Breast epithelium (tissue), 4 donors: ENCODE measurements at places on chromosomes 7 and 10. TPM values are rescaled to one million over a fixed set of nuclear protein-coding genes. Genes with fewer than 3 reads are reported as not detected.

TCAF2 gene
- 2.2 TPM for total RNA-seq

PLCE1 gene
- total RNA-seq = 14.1 TPM

C10orf90 gene
- total RNA-seq = 30.4 TPM

NRCAM gene
- 62.4 TPM for total RNA-seq

CD36 gene
- 240 TPM for total RNA-seq

- DNase-seq = no peak
These were observed 16.0 kb downstream of the PPP1R9A start for GRCh38 chr7:94923412-94923811.

GRCh38 chr7:24778543-24779282 lies 21.4 kb upstream of the GSDME start:
- DNase-seq = no peak

- no peak for DNase-seq
These were observed 337.6 kb upstream of the CHRM2 start for GRCh38 chr7:136530831-136531230.

- DNase-seq = no peak
These were observed 56.7 kb downstream of the EGFR start for GRCh38 chr7:55075464-55076021.

DNA sequence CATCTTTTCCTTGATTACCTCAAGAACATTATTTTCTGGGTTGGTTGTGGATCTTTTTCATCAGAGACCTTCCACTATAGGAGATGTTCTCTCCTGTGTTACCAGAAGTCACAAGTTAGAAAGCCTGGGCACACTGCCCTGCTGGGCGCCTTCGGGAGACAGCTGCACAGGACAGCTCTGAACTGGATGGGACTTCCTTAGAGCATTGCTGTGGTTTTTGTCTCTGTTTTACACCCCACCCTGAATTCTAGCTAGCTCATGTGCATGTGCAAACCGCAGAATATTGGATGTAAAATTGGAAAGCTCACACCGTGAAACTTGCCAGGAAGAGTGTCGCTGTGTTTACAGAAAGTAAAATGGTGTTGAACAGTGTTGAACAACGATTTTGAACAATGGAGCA lies 54.4 kb upstream of the SEC61G start:
- peak; percentile 26 for DNase-seq

DNA sequence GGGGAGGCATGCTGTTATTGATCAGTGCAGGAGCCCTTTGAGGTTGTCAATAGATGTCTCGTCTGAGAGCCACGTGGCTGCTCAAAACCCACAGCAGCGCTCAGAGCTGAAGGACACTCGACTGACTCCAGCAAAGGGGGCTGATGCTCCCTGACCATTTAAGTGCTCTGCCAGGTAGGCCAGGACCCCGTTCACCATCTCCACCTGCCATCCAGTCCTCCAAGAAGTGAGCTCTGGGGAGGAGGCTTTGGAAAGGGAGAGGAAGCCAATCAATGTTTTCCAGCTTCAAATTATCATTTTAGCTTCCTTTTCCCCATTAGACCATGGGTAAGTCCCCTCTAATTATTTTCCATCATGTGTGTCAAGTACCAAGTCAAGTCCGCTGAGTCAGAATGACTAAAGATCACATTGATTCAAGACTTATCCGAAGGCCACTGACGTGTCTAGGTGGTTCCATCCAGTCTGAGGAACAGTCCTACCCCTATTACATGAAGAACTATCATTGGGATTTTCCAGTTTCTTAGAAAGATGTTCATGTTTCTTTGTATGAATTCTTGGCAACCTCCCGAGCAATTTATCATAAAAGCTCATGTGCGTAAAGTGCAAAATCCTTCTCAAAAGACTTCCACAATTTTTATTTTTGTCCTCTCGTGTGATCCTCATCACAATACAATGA lies 302.6 kb upstream of the LYZL1 start:
- no peak for DNase-seq

DNA sequence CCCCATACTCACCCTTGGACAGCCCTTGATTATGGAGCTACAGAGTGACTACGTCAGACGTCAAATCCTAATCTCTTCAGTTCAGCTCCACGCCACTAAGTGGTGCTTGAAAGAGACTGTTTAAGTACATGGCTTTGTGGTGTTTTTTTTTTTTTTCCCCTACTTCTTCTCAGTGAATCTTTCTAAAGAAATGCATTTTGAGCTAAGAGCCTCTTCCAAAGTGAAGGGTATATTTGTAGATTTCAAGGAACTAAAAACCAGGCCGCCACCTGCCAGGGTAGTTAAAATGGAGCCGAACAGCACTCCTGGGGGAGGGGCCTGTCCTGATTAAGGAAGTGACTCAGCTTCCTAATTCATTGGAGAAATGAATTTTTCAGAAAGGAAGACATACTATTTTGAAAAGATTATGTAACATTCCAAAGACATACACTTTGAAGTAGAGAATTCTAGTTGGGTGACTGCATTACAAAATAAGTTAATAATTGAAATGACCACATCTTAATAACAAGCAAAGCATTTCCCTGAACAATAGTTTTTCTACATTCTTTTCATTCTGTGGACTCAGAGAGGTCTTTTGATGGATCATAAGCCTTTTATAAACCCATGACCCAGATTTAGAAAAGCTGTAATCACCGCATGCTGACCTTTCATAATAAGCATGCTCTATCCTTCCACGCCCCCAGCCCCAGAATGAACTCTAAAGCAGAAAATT lies 20.6 kb upstream of the VPS41 start:
- DNase-seq = no peak

- DNase-seq = peak; percentile 59
These were observed 20.7 kb downstream of the ZNF107 start for GRCh38 chr7:64686493-64687184.

DNA sequence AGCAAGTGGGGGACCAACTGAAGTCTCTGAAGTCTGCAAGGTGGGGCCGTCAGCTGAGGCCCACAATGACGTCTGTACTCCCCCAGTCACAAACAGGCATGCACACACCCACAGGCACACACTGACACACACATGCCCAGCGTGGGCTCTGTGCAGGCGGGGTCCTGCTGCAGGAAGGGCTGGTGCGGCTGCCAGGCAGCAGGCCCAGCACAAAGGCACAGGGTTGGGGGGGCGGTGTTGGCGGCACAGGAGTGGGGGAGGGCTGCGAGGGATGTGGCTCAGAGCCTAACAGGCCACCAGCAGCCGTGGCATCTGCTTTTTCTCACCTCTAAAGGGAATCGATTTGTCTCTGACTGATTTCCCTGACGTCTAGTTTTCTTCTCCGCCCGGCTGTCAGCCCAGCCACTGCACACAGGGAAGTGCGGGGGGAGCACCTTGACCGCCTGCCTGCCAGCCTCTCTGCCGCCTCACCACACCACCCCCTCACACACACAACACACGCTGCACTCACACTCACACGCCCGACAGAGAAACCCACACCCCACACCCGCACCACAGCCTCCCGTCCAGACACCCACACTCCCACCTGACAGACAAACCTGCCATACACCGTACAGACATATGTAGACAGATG lies 43.5 kb upstream of the ZMIZ1 start:
- no peak for DNase-seq

DNA sequence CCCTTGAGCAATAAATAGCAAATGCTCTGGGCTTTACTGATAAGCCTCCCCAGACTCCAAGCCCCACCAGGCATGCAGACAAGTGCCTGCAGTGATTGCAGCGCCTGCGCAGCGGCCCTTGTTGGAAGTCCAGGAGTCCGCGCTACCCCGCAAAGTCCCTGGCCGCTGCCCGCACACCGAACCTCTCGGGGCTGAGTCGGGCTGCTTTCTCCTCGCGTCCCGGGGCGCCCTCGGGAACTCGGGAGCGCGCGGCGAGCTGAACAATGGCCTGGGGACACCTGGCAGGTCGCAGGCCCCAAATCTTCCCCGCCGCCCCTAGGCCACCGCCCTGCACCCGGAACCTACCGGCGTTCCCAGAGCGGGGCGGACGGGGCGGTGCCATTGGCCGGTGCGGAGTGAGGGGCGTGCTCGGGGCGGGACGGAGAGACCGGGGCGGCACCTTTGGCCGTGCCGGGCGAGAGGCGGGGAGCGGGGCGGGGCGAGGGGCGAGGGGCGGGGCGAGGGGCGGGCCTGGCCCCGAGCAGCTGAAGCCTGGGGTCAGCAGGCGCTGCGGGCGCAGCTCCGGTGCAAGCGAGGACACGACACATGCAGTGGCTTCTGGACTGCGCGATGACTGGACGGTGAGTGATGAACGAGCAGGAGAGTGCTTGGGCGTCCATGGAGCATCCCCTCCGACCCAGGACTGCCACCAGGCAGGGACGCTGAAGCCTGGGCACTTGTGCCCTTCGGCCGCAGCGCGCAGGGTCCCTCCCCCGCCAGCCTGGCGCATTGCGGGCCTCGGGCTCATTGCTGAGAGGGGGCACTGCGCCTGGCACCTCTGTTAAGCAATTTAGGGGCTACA lies at the start of gene RASSF4:
RASSF4 (plus strand) TSS at position 556 of the 841 bp plus-strand sequence. CDS start 10,401 bp downstream, outside the sequence.
- DNase-seq = peak; percentile 81

DNA sequence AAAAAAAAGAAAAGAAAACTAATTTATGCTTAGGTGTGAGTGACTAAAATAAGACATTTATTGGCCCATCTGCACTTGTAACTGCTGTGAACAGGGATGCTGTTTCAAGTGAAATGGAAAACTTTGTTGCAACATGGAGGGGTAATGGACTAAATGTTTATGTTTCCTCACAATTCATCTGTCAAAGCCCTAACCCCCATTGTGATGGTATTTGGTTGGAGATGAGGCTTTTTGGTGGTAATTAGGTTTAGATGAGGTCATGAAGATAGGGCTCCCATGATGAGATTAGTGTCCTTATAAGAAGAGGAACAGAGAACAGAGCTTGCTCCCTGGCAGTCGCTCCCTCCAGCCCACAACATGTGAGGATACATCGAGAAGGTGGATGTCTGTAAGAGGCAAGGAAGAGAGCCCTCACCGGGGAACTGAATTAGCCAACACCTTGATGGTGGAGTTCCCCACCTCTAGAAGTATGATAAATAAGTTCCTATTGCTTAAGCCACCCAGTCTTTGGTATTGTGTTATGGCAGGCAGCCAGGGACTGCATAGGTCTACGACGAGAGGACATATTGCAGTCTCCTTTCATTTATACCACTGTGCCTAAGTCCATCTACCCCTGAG lies 28.6 kb upstream of the VCL start:
- DNase-seq = no peak

- no peak for DNase-seq
These were observed 29.9 kb downstream of the SNX13 start for GRCh38 chr7:17910377-17910776.
